NCI-H446 (cell line): ENCODE measurements at places on chromosomes 16 and 17.

GRCh38 chr16:3835089-3835602 is 45.4 kb downstream of the CREBBP start:
- DNase-seq, result no peak

DNA sequence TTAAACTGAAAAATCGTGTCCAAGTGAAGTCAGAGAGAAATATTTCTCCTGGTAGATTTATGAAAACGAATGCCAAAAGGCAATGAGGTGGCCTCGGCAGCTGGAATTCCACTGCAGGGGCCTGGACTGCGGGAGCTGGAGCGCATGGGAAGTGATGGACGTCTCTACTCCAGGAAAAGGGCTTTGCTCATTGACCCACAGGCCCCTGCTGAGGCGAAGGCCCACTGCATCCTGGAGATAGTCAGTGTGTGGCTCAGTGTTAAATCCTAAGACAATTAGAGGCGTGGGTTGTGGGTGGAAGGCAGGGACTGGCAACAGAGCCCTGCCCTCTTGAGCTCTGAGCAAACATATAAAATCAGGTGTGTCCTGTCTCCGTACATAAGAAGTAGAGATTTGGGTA is 191.4 kb downstream of the SLC39A11 start:
- no peak for DNase-seq

GRCh38 chr16:57536306-57537193 is at the start of gene CCDC102A:
Gene CCDC102A, minus strand, starts transcription at chr16:57536571. Its CDS starts 7,394 bp downstream, at chr16:57529177.
- no peak for DNase-seq

GRCh38 chr17:17511881-17512858 is 16.0 kb upstream of the RASD1 start:
- DNase-seq, result no peak

DNA sequence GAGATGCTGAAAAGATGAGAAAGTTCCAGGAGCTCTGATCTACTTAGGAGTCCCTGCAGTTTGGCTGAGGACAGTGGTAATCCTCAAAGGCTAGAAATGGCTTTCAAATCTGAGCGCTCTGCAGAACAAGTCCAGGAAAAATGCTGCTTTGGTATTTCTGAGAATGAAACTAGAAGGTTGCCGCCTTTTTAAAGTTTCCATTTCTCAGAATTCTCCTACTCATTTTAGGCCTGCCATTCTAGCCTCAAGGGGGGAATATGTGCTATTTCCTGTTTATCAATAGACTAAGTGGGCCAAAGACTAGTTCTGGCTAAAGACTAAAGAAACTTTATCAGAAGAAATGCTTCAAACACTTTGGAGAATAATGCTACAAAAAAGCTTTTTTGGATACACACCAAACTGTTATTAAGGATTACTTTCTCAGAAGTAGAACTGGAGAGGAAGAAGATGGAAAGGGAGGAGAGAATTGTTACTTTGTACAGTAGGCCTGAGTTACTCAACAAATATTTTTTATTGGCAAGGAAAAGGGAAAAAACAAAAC is at the start of gene SLFN12L:
SLFN12L (minus strand) TSS at position 78 of the 541 bp plus-strand sequence. CDS start 15,314 bp downstream, outside the sequence.
- DNase-seq, result no peak

DNA sequence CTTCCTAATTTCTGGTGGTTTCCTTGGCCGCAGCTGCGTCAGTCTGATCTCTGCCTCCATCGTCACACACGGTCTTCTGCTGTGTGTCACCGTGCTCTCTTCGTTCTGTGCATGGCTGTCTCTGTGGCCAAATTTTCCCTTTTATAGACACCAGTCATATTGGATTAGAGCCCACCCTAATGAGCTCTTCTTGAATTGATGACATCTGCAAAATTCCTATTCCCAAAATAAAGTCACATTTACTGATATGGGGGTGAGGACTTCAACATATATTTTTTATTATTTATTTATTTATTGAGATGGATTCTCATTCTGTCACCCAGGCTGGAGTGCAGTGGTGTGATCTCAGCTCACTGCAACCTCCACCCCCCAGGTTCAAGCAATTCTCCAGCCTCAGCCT is 38.4 kb downstream of the GINS3 start:
- DNase-seq, result no peak
